Kidney epithelial cell (primary cell): ENCODE measurements at places on chromosomes 11 and 22. TPM values are rescaled to one million over a fixed set of nuclear protein-coding genes. Genes with fewer than 3 reads are reported as not detected.

GRCh38 chr11:115745066-115745465, 240.9 kb upstream of the CADM1 start:
- no peak for DNase-seq

DNA sequence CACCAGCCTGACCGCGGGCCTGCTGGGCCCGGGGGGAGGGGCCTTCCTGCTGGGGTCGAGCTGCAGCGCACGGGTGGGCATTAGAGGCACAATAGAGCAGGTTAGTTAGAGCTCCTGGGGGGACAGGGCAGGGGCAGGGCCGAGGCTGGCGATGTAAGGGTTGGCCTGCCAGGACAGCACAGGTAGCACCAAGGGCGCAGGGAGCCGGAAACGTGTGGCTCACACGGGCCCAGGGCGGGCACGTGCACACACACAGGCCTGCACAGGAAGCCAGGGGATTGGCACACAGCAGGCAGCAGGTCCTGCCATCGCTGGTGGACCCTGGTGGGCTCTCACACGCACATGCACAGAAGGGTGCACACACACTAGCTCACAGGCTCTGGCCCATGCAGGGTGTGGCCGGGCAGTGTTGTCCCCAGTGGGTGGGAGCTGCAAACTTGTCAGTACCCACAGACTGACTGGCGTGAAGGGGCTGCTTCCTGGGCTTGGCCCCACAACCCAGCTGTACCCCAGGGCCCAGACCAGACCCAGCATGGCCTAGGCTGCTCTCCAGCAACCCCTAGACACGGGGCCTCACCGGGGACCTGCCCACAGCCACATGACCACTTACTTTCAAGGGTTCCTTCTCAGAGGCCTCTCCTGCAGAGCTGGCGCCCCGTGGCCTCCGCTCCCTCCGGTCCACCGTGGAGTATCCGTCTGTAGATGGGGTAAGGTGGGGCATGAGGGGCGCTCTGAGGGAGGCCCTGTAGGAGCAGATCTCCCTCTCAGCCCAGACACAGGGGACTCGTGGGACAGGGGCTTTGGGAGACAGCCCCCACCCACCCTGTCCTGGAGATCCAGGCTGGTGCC, 29.9 kb upstream of the TXNRD2 start:
- DNase-seq, result no peak

The C11orf87 gene
- total RNA-seq, result not detected in 2 replicates

The NXPE2 gene
- not detected in 2 replicates for total RNA-seq

The MICALL1 gene
- total RNA-seq, result 115 and 140 TPM in 2 replicates

- DNase-seq, result no peak
Measured at GRCh38 chr11:61087426-61088119, 14.7 kb upstream of the CD5 start.

DNA sequence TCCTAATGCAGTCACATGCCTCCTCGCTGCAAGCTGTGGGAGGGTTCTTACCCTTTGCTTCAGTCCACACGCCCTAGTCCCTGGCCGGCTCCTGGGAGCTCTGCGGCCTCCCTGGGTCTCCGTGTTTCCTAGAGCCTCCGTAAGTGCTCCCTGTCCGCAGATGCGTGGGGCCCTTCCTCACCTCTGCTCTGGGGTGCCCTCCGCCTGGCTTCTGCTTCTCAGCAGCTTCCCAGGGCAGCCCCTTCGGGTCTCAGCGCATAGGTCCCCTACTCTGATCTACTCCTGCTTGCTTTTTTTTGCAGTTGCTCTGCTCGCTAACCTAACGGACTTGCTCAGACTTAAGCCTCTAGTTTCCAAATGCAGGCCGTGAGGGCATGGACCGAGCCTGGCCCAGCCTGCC, 22.4 kb downstream of the CAPN1 start:
- no peak for DNase-seq

The MMP13 gene
- 0.13 TPM in 1 of 2 replicates, not detected in the other for total RNA-seq

- DNase-seq, result no peak
Measured at GRCh38 chr11:117750916-117751662, 45.9 kb downstream of the DSCAML1 start.

GRCh38 chr11:91997226-91997625, 227.4 kb upstream of the FAT3 start:
- no peak for DNase-seq

DNA sequence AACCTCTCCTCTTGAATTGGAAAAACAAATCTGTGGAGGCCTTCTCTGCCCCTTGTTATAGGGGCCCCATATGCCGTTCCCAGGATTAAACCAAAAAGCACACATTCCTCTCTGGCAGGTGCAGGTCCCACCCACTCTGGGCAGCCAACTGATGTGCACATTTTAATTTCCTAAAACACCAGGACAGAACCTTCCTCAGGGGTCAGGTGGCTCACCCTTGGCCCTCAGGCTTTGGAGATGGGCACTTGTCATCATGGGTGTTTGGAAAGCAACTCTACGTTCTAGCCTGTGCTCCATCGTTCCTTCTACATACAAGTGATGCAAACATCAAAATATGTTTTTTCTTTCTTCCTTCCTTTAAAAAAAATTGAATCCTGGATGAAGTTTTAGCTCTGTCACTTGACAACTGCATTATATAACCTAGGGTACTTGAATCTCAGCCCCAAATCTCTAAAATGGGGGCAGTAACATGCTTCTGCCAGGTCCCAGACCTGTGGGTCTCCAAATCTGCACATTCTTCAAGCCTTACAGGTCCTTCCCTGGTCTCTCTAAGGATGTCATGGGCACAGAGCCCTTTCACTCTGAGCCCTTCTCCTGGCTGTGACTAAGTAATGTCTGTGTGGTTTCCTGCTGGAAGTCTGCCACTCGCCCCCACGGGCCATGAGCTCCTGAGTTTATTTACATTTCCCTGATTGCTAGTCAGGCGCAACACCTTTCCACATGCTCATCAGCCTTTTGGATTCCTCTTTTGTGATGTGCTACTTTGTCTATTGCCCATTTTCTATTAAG, 43.8 kb downstream of the KCNQ1OT1 start:
- DNase-seq, result peak; percentile 54

The LRRC32 gene
- 3.9 and 6.8 TPM in 2 replicates for total RNA-seq

- DNase-seq, result no peak
Measured at GRCh38 chr11:127108838-127109237, 108.3 kb upstream of the KIRREL3 start.

DNA sequence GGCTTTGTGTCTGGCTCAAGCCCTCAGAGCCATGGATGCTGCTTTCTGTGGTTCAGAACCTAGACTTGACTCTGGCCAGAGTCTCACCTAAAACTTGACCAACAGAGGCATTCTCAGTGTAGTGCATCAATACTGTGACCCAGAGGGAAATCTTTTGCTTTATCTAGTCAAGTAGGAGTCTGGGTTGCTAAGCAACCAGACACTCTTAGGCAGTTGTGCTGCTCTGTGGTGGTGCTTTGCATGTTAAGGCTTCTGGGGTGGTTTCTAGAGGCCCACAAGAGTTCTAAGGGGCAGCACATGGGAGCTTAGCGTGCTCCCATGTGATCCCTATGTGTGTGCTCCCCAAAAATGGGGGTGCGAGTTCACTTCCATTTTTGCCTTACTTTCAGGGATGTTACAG, 224.6 kb upstream of the PLET1 start:
- DNase-seq, result no peak

The GANAB gene
- 271 and 300 TPM in 2 replicates for total RNA-seq

DNA sequence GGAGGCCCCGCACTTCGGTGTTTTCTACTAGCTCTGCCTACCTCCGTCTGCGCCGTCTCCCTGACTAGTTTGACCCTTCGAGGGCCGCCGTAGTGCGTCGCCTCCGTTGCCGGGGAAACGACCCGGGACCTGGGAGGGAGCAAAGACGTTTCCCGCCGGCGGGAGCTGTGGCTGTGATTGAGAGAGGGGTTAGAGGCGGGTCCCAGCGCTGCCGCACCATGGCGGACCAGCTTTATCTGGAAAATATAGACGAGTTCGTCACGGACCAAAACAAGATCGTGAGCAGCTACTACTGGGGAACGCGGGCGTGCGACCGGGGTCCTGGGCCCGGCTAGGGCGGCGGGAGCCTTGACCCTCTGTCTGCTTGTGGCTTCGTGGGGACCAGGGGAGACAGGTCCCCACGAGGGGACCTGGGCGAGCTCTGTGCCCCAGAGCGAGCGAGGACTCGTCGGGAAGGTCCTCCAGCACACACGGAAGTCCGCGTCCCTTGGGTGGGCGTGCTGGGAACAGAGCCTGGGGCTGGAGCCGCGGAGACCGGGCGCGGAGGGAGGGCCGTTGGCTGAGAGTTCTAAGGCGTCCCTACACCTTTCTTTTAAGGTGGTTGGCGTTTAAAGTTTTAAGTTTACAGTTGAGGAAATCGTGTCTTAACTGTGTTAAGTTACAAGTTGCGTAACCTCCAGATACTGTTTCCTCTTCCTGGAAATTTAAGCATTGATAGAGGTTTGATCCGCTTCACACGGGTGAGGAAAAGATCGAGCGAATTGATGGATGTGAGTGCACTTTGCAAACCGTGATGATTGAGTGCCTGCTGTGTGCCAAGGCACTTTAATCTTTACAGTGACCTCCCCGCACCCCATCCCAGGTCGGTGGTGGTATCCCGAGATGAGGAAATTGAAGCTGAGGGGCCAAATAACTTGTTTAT, at the start of gene POLD3:
Gene POLD3 (plus strand): TSS at position 142 of the 922 bp plus-strand sequence. CDS start 77 bp downstream, at position 219.
- peak; percentile 61 for DNase-seq

- no peak for DNase-seq
Measured at GRCh38 chr22:45421349-45422055, 8.0 kb downstream of the RIBC2 start.

DNA sequence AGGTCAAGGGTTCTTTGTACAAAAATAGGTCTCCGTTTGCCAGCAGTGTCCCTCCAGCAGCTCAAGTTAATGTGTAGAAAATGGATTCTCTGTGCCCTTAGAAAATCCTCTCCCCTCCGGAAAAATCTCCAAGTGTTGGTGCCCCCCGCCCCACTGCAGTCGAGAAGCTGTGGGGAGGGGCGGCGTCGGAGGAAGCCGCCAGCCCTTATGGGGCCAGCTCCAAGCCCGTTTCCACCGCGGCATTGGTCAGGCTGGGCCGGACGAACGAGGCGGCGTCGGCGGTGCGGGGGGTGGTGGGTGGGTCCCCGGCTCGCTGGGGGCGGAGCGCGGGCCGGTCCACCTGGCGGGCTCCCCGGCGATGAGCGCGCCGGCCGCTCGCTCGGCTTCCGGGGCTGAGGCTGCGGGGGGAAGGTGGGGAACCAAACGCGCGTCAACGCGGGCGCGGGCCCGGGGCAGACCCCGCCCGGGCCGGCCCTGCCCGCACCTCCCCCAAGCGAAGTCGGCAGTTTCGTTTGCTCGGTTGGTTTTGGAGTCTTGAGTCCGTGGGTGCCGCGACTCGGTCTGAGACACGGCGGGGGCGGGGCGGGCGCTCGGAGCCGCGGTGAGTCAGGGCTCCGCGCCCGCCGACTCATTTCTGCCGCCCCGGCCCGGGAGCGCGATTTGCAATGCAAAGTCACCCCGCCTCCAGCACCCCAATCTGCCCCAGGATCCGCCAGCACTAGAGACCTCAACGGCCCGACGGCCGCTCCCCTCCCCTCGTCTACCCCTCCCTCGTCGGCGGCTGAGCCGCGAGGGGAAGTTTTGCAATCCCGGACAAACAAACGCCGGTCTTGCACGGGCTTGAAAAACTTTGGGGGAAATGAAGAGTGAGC, 1.4 kb downstream of the ASCL2 start:
- no peak for DNase-seq

The SLC22A8 gene
- not detected in 2 replicates for total RNA-seq

- no peak for DNase-seq
Measured at GRCh38 chr22:27125539-27125938, 468.2 kb downstream of the MIAT start.

The ASCC2 gene
- 38.6 and 41.7 TPM in 2 replicates for total RNA-seq

DNA sequence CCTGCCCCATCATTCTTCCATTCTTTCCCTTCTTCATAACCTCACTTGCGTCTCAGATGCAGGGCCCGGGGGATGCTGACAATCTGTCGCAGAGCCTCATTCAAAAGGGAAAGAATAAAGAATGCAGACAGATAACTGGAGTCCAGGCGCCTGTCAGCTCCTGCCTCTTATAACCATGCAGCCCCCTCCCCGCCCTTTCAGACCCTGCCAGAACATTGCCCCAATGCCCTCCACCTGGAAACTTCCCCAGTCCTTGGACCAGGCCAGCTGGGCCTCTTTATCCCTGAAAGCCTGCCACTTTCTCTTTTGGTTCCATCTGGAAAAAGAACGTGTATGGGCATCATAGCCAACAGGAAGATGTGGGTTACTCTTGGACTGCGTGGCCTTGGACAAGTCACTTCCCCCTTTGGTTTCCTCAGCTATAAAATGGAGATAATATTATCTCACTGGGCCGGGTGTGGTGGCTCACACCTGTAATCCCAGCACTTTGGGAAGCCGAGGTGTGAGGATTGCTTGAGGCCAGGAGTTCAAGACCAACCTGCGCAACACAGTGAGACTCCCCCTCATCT, 2.1 kb upstream of the TCF20 start:
- no peak for DNase-seq

GRCh38 chr22:47957649-47958048, 1195.2 kb downstream of the TBC1D22A start:
- DNase-seq, result no peak

The SCO2 gene
- total RNA-seq, result 2.3 and 5.7 TPM in 2 replicates

GRCh38 chr11:16605389-16605893, 133.0 kb upstream of the C11orf58 start:
- no peak for DNase-seq

The SPA17 gene
- 14.1 and 15.8 TPM in 2 replicates for total RNA-seq

- no peak for DNase-seq
Measured at GRCh38 chr11:113222241-113222640, 92.1 kb upstream of the TTC12 start.

DNA sequence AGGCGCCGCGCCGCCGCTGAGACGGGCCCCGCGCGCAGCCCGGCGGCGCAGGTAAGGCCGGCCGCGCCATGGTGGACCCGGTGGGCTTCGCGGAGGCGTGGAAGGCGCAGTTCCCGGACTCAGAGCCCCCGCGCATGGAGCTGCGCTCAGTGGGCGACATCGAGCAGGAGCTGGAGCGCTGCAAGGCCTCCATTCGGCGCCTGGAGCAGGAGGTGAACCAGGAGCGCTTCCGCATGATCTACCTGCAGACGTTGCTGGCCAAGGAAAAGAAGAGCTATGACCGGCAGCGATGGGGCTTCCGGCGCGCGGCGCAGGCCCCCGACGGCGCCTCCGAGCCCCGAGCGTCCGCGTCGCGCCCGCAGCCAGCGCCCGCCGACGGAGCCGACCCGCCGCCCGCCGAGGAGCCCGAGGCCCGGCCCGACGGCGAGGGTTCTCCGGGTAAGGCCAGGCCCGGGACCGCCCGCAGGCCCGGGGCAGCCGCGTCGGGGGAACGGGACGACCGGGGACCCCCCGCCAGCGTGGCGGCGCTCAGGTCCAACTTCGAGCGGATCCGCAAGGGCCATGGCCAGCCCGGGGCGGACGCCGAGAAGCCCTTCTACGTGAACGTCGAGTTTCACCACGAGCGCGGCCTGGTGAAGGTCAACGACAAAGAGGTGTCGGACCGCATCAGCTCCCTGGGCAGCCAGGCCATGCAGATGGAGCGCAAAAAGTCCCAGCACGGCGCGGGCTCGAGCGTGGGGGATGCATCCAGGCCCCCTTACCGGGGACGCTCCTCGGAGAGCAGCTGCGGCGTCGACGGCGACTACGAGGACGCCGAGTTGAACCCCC, 798 bp downstream of the BCR start:
- no peak for DNase-seq

- DNase-seq, result peak; percentile 90
Measured at GRCh38 chr11:57311109-57311936, 13.4 kb downstream of the TNKS1BP1 start.
